Osteoblast (primary cell): ENCODE measurements at places on chromosomes 12 and 14. TPM values are rescaled to one million over a fixed set of nuclear protein-coding genes. Genes with fewer than 3 reads are reported as not detected.

The TMEM106C gene
- 57.5 and 58.3 TPM in 2 replicates for total RNA-seq

The ITGB7 gene
- total RNA-seq, result 0.88 and 1.1 TPM in 2 replicates

The MVK gene
- 31.1 and 31.2 TPM in 2 replicates for total RNA-seq

The TPPP2 gene
- not detected in 2 replicates for total RNA-seq

The TMEM179 gene
- not detected in 2 replicates for total RNA-seq

The MGST1 gene
- 72.7 and 81.9 TPM in 2 replicates for total RNA-seq

The KRT75 gene
- total RNA-seq, result under 0.01 TPM in 1 of 2 replicates, not detected in the other

The KRT72 gene
- not detected in 2 replicates for total RNA-seq

The TMEM119 gene
- total RNA-seq, result 359 and 362 TPM in 2 replicates
